Effector memory CD4-positive, alpha-beta T cell (primary cell): ENCODE measurements at places on chromosomes 12 and 14.

- DNase-seq: no peak
Observed at GRCh38 chr12:88391556-88391955, 188.7 kb downstream of the KITLG start.

DNA sequence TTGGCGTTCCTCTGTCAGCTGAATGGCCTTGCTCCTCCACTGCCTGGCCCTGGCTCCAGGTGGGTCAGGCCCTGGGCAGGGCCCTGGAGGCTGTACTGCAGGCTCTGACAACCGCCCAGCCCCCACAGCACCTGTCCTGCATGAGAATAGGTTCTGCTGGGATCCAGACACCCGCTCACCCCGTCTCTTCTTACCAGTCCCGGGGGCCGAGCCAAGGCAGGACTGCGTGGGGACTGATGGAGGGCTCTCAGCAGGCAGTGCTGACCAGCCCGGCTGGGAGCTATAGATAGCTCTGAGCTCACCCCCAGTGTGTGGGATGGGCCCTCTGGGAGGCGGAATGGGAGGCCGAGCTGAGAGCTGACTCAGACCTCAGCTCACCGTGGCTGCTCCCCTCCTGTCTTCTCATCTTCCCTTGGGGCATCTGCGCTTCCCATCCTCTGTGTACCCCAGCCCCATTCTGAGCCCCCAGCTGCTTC, 39.6 kb downstream of the TEAD4 start:
- no peak for DNase-seq

- no peak for DNase-seq
Observed at GRCh38 chr14:19974844-19975243, 547 bp upstream of the OR4K15 start.

DNA sequence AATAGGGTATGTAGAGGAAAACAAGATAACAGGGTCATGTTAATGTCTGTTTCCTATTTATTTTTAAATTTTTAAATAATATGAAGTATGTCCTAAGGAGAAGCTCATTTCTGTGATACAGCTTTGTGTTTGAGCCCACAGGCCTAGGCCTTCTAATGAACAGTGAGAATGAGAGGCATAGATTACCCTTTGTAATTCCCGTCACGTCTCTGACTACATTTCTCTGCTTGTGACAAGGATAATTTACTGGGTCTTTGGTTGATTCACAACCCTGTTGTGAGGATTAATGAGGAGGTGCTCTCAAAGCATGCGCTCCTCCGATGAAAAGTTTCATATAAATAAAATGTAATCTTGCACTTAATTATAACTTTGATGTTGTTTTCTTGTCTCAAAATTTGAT, 56.1 kb downstream of the SYT10 start:
- DNase-seq: no peak

DNA sequence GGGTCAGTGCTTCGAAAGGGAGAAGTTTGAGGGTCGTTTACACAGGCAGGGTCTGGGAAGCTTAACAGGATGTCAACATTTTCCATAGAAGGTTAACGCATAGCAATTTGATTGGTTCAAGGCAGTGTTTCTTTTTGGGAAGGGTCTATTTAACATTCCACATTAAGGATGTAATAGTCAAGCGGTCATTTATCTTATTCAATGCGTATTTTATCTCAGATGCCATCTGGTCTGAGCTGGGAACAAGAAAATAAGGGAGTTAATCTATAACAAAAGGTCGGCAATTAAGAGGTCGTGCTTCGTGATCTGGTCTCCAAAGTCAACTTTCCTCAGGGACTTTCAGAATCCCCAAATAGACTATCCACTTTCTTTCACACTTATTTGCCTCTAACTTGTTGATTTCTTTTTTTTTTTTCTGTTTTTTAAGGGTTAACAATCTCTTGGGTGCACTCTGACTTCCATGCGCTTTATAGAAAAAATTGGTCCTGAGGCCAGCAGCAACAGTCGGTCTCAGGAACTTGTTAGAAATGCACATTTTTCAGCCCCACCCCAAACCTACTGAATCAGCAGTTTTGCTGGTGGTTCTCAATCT, 550 bp upstream of the RESF1 start:
- no peak for DNase-seq

- no peak for DNase-seq
Observed at GRCh38 chr12:54075974-54076373, 22.3 kb downstream of the HOXC4 start.

DNA sequence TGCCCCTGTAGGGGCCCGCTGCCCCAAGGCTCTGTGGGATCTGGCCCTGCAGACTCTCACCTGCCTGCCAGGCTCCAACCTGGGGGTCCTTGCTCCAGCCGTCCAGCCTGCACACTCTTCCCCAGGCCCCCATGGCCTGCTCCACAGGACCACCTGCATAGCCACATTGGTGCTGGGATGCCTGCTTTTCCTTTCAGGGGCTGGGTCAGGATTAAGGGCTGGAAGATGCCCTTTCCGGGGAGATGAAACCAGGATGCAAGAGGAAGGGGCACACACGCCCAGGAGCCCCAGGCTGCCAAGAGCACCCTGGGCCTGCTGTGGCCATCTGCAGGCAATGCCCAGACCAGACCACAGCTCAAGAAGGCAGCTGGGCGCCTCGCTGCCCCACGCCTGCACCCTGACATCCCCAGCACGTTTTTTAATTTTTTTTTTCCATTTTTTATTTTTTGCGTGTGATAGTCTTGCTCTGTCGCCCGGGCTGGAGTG, 15.0 kb downstream of the BAG5 start:
- no peak for DNase-seq

DNA sequence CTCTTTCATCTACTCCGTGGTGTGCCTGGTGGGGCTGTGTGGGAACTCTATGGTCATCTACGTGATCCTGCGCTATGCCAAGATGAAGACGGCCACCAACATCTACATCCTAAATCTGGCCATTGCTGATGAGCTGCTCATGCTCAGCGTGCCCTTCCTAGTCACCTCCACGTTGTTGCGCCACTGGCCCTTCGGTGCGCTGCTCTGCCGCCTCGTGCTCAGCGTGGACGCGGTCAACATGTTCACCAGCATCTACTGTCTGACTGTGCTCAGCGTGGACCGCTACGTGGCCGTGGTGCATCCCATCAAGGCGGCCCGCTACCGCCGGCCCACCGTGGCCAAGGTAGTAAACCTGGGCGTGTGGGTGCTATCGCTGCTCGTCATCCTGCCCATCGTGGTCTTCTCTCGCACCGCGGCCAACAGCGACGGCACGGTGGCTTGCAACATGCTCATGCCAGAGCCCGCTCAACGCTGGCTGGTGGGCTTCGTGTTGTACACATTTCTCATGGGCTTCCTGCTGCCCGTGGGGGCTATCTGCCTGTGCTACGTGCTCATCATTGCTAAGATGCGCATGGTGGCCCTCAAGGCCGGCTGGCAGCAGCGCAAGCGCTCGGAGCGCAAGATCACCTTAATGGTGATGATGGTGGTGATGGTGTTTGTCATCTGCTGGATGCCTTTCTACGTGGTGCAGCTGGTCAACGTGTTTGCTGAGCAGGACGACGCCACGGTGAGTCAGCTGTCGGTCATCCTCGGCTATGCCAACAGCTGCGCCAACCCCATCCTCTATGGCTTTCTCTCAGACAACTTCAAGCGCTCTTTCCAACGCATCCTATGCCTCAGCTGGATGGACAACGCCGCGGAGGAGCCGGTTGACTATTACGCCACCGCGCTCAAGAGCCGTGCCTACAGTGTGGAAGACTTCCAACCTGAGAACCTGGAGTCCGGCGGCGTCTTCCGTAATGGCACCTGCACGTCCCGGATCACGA, 2.2 kb downstream of the SSTR1 start:
- DNase-seq: no peak
